ENCODE measurements at places on chromosomes 3 and 15.

- DNase-seq = no peak
Observed at GRCh38 chr15:61480295-61480694, 251.2 kb upstream of the RORA start.

- DNase-seq = no peak
Observed at GRCh38 chr15:42353061-42353460, 6.2 kb upstream of the CAPN3 start.

- DNase-seq = no peak
Observed at GRCh38 chr3:80733522-80734176, 965.9 kb upstream of the ROBO1 start.

DNA sequence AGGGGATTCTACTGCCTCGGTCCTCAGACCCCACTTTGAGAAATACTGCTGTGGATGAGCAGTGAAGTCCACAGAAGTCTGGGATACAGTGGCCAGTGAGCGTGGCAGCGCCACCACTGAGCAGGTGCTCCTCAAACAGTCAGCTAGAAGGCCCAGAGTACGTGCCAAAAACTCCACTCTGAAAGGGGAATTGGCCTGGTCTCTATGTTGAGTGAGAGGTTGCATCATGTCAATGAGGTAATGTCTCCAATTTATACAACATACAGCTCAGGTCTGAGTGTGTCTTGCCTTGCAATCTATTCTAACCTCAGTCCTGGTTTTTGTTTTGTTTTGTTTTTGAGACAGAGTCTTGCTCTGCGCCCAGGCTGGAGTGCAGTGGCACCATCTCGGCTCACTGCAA is 53.3 kb upstream of the ETV5 start:
- DNase-seq = no peak

GRCh38 chr3:135458541-135459322 is 506.8 kb upstream of the PPP2R3A start:
- DNase-seq = no peak

- DNase-seq = no peak
Observed at GRCh38 chr3:129662191-129662608, 55.7 kb upstream of the PLXND1 start.

- DNase-seq = no peak
Observed at GRCh38 chr3:67067251-67067650, 69.1 kb downstream of the KBTBD8 start.

GRCh38 chr3:72441284-72441994 is 406.8 kb downstream of the SHQ1 start:
- no peak for DNase-seq

DNA sequence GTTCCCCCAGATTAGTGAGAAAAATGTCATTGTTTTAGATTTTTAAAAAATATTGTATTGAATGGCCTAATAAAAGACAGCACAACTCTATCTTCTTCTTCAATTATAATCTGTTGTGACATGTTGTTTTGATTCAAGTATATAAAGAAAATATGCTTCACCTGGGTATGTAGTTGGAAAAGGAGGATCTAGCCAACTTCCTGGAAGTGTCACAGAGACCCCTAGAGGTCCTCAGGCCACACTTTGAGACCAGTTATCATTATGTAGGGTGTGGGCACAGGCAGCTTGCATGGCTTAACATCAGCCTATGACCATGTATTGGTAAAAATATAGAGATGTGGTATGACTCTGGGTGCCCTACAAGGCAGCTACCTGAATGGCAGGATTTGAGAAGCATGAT is 14.7 kb upstream of the RYR3 start:
- DNase-seq = no peak

DNA sequence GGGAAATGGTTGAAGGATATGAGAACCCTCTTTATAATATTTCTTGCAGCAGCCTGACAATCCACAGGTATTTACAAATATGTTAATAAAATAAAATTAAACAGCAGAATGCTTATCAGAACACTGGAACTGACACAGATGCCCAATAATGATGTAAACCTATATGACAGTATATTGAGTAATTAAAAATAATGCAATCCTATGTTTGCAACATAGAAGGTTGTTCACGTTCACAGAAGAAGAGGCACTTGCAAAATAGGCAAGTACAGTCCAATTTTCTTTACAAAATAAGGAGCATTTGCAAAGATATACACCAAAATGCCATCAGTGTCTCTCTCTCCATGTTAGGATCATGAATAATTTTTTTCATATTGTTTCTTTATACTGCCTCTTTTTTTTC is 397.0 kb upstream of the WNT5A start:
- no peak for DNase-seq

DNA sequence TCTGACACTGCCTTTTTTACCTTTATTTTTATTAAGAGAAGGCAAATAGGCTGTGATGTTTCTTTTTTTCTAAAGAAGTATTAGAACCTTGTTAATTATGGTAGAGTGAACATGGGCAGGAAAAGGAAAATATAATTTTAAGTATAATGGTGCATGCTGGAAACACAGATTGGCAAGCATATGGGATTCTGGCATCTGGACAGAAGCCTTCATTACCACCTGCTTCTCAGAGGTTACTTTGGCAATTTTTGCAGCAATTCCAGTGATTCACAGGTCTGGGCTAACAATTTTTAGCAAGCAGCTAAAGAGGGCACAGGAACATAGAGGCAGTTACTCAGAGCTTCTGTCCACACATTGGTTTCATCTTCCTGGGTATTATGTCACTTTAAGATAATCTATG is 258.3 kb downstream of the DIPK2A start:
- DNase-seq = no peak

- DNase-seq = no peak
Observed at GRCh38 chr3:32457971-32458471, 44.6 kb downstream of the CMTM6 start.

- no peak for DNase-seq
Observed at GRCh38 chr3:133294253-133294652, 105.6 kb upstream of the BFSP2 start.

DNA sequence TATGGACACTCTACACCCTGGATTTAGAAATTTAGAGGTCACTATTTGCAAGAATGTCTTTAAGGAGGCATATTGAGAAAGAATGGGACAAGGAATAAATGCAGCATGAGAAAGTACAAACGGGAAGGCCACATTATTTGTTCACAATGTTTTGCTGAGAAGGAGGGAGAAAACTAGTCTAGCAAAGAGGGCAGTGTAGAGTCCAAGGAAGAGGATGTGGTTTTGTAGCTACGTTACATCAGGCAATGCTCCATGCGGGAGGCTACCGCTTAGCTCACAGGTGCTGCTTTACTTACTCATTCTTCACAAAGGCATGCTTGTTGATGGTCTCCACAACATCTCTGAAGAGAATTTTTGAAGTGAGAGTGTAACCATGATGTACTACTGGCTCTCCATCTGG is 191.1 kb downstream of the PLCH1 start:
- DNase-seq = no peak

DNA sequence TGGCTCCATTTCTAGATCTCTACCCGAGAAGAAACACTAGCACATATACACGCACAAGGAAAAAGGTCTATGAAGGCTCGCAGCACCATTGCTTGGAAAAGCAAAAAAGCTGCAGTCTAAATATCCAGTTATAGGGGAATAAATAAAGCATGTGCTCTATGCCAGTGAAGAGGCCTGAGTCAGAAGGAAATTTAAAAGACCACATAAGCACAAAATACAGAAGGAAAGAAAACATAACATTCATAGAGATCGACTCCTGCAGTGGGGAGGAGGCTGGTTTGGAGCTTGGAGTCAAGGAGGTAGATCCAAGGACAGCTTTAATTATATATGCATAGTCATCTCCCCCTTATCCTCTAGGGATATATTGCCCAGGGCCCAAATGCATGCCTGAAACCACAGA is 114.4 kb downstream of the PDZRN3 start:
- no peak for DNase-seq

- no peak for DNase-seq
Observed at GRCh38 chr3:144771381-144771870, 799.8 kb downstream of the DIPK2A start.

GRCh38 chr3:156643729-156644389 is 30.5 kb upstream of the TIPARP start:
- no peak for DNase-seq

GRCh38 chr3:152595975-152596821 is 238.7 kb upstream of the P2RY1 start:
- peak; percentile 4 for DNase-seq

DNA sequence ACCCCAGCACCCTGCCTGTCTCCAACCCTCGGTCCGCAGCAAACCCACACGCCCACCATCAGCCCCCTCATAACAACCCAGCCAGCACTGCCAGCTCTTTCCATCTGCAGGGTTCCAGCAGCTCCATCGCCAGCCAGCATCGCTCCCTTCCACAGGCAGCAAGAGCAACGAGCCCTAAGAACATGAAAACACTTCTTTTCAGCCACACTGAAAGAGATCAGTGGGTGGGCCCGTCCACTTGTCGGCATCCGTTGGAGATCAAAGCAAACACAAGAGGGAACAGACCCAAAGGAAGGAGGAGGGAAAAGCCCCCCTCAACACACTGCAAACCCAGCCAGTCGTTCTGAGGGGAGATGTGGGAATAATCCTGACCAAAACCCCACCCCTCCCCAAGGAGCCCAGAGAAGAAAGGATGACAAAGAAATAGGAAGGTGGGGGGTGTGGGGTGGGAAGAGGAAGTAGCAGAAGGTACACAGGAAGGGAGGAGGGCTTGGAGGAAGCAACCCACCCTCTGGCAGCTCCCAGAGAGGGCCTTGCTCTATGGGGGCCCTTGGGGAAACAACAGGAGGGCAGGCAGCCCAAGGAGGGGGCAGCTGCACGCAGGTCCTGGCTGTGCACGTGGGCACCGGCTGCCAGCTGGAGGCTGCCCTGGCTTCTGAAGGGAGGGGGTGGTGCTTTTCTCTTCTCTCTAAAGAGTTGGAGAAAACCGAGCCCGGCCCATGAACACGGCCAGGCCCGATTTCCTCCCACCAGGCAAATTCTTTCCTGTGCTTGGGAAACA is 473.6 kb upstream of the PROK2 start:
- no peak for DNase-seq

DNA sequence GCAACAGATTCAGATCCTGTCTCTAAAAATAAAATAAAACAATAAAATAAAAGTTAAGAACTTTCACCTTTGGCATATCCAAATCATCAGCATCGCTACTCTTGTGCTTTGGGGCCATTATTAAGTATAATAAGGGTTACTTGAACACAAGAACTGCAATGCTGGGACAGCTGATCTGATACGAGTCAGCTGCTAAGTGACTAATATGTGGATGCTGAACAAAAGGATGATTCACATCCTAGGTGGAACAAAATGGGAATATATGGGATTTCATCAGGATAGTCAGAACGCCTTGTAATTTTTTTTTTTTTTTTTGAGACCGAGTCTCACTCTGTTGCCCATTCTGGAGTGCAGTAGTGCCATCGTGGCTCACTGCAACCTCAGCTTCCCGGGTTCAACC is 29.7 kb downstream of the BUB1B start:
- DNase-seq = peak; percentile 90

DNA sequence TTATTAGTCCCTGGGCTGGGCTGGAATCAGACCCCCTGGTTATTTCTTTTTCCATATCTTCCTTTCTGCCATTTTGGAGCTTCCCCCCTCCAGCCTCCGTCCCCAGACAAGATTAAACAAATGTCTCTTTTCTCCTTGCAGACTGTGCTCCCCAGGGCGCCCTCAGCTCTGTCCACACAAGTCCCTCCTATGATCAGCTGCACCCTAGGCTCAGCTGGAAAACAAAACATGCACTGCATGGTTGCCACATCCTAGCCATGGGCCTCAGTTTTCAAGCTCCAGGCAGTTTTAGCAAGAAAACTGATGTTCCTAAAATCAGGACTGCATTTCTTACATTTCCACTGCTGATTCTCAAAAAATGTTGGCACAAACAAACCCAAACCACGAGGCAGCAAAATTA is 23.5 kb upstream of the RFTN1 start:
- DNase-seq = no peak

DNA sequence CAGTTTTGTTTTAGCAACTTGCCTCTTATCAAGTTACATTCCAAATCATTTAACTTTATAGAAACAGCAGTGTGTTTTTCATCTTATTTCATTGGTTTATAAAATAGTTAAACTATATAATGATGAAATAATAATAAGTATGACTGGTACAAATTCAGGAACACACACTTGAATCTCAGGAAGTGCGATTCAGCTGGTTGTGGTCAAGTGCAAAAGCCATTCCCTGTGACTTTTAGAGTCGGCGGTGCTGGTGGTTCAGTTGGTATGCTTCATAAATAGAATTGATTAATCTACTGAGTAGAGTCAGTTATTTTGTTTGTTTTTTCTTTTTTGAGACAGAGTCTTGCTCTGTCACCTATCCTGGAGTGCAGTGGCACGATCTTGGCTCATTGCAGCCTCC is 22.7 kb downstream of the SACM1L start:
- no peak for DNase-seq

GRCh38 chr3:101725194-101725889 is 928 bp downstream of the CEP97 start:
- peak; percentile 49 for DNase-seq

DNA sequence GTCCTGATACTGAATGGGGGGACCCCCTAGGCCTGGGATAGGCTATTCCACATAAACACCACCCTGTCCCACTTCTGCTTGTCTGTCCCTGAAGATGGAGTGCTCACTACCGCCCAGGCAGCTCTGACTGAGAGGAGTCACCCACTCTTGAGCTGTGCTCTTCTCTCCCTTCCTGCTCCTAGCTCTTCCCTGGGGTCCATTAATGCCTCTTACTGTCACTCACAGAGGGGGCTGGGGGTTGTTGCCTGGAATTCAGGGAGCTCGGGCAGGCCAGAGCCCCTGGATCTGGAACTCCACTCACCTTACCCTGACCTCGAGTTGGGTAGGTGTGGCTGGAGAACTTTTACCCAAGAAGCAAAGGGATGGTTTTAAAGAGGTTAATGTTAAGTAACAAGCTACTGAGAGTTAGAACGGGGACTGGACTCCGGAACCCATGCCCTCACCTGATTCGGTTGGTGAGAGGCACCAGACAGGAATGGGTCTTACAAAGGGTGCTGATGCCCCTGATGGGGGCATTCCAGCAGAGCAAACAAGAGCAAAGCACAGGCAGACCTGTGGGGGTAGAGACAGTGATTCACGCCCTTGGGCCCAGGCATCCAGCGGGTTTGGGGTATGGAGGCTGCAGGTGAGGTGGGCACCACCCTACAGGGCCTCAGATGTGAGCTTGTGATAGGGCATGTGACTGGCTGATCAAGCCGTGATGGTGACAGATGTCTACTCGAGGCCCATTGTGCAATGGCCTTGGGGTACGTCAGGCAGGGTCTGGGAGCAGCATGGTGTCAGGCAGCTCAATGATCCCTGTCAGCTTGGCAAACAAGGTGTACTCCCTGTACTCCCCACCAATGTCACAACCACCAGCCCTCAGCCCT is 5.4 kb downstream of the NBEAL2 start:
- no peak for DNase-seq

- no peak for DNase-seq
Observed at GRCh38 chr3:183214277-183214612, 38.8 kb upstream of the B3GNT5 start.
